ENCODE measurements at places on chromosomes 7 and 10.
A peak's percentile ranks its signal among the peaks of the same experiment; 100 is the strongest.

DNA sequence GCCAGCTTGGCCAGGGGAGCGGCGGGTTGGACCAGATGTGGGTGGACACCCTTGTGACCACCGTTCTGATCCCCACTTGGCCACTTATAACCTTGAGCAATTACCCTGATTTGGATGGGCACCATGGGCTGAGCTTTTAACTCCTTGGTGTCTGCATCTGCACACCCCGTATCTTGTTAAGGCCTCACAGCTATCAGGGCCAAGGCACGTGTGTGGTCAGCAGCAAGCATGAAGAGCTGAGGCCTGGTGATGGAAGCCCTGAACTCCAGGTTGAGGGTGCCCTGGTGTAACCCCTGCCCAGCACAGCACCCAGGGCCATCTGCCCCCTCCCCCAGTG, 89.2 kb downstream of the ZMIZ1 start:
- no peak for DNase-seq

DNA sequence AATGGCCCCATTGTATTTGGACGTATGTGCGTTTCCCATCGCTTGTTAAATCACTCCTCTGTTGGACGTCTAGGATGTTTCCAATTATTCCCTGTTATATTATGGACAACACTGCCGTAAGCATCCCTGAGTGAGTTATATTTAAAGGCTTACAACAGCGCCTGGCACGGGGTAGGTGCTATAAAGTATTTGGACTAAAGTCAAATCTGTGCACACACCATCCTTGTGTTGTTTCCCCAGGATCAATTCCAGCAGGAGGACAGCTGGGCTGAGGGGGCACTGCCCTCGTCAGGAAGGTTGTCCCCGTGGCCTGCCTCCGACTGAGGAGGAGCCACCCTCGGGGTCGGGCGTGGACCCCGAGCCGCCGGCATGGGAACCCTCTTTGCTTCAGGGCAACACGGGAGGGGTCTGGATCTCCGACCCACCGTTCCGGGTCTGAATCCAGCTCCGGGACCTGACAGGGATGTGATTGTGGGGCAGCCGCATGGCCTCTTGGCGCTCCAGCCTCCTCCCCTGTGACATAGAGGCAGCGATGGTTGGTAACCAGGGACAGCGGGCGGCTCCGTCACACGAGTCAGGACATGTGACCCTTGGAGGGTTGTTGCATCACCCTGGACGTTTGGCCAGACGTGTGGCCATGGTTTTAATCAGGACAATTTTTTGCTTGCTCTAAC, 1.5 kb upstream of the JAKMIP3 start:
- no peak for DNase-seq

- no peak for DNase-seq
Measured at GRCh38 chr10:79406683-79407422, 38.6 kb downstream of the ZCCHC24 start.

DNA sequence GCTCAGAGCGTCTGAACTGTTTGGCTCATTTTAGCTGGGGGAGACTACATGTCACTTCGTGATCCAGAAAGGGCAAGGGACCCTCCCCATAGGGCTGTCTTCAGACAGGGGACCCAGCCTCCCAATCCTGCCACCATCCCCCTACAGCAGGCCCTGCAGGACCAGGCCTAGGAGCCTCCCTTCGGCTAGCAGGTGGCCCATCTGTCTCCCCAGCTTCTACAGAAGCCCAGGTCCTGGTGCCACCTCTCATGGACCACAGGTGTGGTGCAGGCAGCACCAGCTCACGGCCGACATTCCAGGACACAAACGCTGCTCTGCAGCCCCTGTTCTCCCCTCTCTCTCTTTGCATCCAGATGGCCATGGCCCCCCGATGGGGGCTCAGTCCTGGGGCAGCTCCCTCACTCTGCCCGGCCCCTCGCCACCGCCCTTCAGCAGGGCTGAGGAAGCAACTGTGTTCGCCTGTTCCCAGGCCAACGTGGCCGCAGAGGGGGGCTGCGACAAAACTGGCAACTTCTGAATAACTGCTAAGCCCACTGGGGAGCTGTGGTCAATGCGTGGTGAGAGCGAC, 10.3 kb downstream of the TECPR1 start:
- DNase-seq, result no peak

- DNase-seq, result peak; percentile 34
Measured at GRCh38 chr7:3067193-3067592, 23.5 kb upstream of the CARD11 start.

DNA sequence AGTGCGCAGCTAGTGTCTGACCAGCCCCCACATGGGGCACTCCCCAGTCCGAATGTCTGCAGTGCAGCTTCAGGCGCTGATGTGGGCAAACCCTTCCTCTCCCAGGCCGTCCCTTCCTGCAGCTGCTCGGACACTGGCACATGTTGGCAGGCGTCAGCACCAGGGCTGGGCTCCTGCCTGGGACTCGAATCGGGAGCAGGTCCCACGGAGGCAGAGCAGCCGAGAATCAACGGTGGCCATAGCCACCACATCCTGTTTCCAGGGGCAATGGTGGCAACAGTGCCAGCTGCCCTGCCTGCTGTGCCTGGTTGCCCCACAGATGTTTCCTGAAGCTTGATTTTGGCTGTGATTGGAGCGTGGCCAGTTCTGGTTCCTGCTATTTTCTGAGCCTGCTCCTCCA, 65.8 kb downstream of the MGMT start:
- no peak for DNase-seq

- no peak for DNase-seq
Measured at GRCh38 chr10:80480852-80481251, 26.7 kb downstream of the TSPAN14 start.

GRCh38 chr7:99219985-99220384, 12.1 kb upstream of the KPNA7 start:
- no peak for DNase-seq
